Stimulated activated CD8-positive, alpha-beta memory T cell treated with anti-CD3 and anti-CD28 coated beads, Interleukin-7, amount 100 ng/mL, for 4 hours (primary cell): ENCODE measurements at places on chromosomes 2 and 18.

DNA sequence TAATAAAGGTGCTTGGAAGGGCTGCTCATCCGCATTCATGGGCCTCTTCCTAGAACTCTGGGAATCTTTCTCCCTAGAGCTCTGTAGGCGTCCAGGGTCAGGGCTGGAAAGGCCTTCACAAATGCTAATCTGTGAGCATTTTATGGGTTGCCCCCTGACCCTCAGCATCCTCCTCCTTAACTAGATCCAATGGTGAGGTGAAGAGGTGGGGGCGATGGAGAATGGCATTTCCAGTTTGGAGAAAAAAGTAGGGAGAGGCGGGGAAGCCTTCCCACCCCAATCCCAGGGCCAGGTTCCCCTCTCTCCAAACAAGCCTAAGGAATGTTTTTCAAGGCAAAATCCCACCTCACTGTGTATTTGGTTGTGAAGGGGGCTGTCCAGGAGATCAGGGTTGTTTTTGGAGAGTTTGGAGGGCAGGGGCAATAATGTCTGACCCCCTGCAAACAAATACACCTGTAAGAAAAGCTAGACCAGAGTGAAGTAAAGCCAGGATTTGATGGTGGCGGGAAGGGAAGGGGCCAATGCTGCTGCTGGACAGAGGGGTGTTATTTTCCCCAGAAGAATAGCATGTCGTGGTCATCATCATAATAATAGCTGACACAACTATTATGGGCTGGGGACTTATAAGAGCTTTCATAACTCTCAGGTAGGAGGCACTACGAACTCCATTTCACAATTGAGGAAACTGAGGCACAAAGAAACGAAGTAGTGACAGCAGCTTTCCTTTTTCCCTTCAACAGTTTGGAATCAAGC is 1.4 kb upstream of the MYCN start:
- no peak for DNase-seq

DNA sequence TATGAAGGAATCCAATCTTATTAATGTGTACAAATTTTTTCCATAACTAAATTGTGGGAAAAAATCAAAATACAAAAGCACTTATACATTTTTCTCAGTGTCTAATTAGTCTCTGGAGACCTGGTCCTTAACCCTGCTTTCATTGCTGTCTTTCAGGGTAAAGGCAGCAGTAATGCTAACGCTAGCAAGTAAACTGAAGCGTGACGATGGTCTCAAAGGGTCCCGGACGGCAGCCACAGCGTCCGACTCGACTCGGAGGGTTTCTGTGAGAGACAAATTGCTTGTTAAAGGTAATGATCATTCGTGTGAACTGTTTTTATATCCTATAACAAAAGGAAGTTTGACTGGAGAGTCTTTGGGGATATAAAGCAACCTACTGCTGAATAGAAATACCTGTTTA is 6.1 kb downstream of the UBE2F start:
- DNase-seq: no peak

- no peak for DNase-seq
Measured at GRCh38 chr2:220665108-220665471, 907.0 kb downstream of the EPHA4 start.

GRCh38 chr18:49652881-49653724 is 91.2 kb downstream of the LIPG start:
- DNase-seq: no peak

- peak; percentile 12 for DNase-seq
Measured at GRCh38 chr2:101387151-101387834, at the start of gene CREG2. Gene CREG2, minus strand, starts transcription at chr2:101387503. Its CDS starts 46 bp downstream, at chr2:101387457.

DNA sequence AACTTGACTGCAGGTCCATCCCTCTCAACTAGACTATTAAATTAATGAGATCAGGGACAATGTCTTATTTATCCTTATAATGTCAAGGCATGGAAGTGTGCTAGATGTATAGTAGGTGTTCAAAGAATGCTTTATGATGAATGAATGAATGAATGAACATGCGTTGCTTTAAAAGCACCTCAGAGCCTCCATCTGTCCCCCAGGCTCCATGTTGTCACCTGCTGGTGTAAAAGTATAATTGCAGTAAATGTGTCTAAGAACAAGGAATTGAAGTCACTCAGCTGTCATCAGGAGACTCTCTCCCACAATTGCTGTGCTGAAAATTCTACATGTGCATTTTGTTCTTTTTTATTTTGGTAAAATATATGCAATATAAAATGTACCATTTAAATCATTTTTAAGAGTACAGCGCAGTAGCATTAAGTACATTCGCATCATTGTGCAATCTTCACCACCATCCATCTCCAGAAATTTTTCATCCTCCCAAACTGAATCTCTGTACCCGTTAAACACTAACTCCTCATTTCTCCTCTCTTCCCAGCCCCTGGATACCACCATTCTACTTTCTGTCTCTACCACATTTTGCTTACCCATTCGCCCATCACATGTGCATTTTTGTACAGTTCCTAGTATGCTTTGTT is 52.6 kb downstream of the GNAL start:
- DNase-seq: no peak

DNA sequence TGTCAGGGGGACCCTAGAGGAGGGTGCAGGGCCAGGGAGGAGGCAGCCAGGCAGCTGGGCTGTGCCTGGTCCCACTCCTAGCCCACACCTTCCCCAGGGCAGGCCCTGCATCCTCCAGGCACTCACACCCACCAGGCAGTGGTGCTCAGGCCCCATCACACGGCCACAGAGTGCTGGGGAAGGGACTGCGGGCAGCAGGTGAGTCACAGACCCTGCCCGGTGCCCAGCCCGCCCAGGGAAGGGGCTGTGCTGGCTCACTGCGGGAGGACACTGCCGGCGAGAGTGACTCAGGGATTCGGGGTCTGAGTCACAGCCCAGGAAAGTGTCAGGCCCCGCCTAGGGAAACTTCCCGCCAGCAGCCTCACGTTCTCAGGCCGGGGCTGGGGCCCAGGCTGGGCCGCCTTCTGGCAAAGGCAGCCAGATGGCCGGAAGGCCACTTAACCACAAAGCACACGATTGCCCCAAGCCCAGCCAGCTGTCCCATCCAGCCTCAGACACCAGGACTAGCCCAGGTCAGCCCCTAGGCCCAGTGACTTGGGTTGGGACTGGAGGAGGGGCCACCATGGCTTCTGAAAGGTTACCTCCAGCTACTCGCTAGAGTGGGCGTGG is 42.2 kb downstream of the BIN1 start:
- peak; percentile 48 for DNase-seq
